ENCODE measurements at places on chromosomes 7 and 10.

GRCh38 chr10:116253716-116254115 lies 19.3 kb downstream of the GFRA1 start:
- no peak for DNase-seq

- no peak for DNase-seq
Measured at GRCh38 chr10:513393-513792, 176.1 kb downstream of the DIP2C start.

DNA sequence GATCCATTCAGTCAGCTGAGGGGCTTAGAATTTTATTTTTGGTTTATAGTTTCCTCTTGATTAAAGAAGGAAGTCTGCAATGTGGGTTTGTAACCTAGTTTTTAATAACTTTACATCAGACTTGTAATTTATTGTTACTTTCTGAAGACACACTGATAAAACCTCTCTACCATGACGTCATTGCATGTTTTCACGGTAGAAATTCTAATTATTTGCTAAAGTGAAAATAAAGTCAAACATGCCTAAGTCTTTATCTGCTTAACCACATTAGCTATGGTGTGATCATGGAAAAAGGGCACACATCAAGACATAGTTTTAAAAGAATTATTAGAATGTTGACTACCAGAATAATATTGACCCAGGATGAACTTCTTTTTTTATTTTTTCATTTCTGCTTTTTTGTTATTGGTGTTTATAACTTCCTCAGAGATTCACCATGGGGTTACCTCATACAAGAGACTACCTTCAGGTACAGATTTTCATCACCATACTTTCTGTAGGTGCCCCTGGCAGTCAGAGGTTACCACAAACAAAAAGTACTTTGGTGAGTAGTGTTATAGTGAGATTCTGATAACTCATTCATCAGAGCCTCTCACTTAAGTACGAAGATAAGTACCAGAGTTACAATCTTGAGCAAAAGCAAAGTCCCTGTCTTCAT lies 7.0 kb upstream of the PANK1 start:
- DNase-seq, result no peak

GRCh38 chr10:86691333-86692022 lies 23.2 kb downstream of the LDB3 start:
- no peak for DNase-seq

DNA sequence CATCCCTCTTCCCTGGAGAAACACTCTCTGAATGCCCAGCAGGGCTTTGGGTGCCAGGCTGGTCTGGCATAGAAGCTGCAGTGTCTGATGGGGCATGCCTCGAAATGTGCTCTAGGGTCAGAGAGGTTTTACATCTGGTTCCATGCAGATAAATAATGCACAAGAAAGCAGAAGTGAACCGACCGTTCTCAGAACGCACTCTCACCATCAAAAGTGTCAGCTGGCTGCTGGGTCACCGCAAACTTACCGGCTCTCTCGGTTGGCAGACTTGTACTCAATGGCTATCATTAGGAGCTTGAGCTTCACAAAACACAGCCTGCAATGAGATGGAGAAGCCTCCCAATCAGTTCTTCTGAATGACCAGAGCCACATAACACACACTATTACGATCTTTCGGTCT lies 610.0 kb downstream of the KCNMA1 start:
- DNase-seq, result no peak

GRCh38 chr7:70376561-70377031 lies 755.3 kb upstream of the GALNT17 start:
- DNase-seq, result no peak

DNA sequence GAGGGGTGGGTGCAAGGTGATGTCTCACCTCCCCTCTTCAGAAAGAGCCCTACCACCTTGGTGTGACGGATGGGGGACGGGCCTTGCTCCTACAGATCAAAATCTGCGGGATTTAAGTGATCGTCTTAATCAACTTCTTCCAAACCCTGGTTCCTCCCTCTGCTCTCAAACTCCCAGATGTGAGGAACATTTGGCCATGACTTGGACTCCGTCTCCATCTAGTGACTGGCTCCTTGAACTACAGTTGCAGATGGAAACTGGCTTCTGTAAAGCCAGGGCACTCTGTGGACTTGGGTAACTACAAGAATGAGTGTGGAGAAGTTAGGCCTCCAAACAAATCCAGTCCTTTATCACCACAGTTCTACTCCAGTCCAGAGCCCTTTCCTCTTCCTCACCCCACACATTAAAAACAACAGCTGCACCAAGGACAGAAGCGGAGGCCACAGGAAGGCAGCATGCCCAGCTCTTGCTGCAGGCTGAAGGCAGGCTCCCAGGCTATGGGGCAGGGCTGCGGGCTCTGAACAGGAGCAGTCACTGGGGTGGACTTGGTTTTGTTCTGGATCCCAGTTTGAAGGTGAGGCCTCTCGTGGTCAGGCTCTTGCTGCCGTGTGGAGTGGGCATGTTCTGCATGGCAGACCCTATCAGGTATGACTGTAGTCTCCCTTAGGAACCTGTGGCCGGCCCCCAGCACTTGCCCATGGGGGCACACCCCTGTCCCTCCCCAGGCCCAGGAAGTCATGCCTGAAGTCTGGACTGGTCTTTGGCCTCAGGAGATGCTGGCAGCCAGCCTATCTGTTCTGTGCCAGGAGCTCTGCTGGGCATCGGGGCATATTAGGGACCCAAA lies 79.4 kb downstream of the VWC2 start:
- peak; percentile 32 for DNase-seq

- DNase-seq, result no peak
Measured at GRCh38 chr7:121689749-121690148, 183.2 kb upstream of the PTPRZ1 start.

GRCh38 chr7:111438369-111439289 lies 123.7 kb downstream of the IMMP2L start:
- peak; percentile 32 for DNase-seq

- peak; percentile 74 for DNase-seq
Measured at GRCh38 chr10:21517134-21518031, 8.1 kb downstream of the SKIDA1 start.

GRCh38 chr10:21172930-21173801 lies 276.1 kb upstream of the NEBL start:
- DNase-seq, result peak; percentile 32

DNA sequence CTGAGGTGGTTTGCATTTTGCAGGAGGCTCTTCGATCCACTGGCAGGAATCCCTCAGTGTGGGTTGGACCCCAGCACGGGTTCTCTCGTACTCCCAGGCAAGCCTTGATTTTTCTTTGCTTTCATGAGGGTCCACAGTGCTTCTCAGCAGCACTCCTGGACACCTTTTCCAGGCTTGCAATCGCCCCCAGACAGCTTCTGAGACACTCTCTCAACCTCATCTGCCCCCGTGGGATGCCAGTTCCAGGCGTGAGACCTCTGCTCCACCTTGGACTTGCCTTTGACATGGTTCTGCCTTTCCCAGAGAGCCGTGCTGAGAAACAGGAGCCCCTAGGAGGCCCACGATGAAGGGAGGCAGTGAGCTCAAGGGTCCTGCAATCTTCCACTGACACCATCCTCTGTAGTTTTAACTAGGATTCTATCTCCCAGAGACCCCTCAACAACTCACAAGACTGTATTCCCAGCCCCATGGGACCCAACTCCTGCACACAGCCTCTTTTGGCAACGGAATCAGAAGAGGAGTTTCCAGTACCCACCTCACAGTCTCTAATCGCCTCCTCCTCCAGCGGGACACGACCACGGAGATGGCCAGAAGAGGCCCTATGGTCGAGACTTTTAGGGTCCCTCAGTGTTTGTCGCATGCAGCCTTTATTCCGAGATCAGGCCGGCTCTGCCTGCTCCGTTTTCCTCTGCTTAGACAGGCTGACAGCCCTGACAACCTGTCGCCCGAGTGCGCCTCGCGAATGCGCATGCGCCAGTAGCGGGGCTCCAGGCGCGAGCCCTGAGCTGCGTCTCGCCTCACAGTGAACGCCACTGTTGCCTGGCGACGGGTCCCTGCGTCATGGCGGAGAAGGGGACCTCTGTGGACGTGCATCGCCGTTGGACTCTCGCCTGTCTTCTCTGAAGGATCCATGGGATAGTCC lies 26.0 kb upstream of the ZNF273 start:
- DNase-seq, result peak; percentile 79

- no peak for DNase-seq
Measured at GRCh38 chr7:70504254-70504653, 627.7 kb upstream of the GALNT17 start.

DNA sequence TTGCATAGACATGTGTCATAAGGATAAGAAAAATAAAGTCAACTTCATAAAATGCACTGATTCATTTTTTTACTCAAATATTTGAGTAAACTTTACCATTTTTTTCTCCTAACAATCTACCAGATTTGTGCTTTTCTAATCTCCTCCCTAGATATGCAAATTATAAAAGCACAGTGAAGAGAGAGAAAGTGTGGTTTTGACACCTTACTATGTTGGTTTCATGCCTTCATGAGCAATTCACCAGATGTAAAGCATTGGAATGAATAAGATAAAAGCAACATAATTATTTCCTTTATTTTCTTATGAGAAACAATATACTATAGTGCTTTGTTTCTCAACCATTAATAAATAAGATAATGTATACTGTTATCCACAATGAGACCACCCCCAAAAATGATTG lies 432.5 kb upstream of the PCDH15 start:
- no peak for DNase-seq

GRCh38 chr7:101712652-101713051 lies 83.6 kb upstream of the MYL10 start:
- DNase-seq, result no peak

GRCh38 chr7:5388905-5389433 lies 34.7 kb downstream of the TNRC18 start:
- DNase-seq, result no peak

- no peak for DNase-seq
Measured at GRCh38 chr10:27547047-27547446, 42.9 kb downstream of the RAB18 start.

- DNase-seq, result no peak
Measured at GRCh38 chr10:43702213-43702935, 53.7 kb upstream of the ZNF32 start.

GRCh38 chr7:157715071-157715937 lies 378.5 kb downstream of the DNAJB6 start:
- DNase-seq, result no peak

DNA sequence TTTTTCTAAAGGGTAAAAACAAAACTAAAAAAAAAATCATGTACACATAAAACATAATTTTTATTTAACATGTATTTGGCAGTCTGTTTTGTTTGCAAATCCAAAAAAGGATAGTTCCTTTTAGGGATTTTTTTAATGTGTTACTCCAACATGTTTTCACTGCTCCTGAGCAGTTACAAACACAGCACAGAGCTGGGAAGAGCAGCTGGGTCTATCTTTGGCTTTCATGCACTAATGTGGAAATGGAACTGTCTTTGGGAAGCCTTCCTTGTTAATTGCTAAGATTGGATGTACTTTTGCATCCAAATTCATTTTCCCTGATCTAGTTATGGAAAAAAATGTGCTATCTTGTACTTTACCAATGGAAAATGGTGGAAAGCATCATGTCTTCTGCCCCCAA lies 1035.1 kb downstream of the CNTNAP2 start:
- DNase-seq, result no peak

DNA sequence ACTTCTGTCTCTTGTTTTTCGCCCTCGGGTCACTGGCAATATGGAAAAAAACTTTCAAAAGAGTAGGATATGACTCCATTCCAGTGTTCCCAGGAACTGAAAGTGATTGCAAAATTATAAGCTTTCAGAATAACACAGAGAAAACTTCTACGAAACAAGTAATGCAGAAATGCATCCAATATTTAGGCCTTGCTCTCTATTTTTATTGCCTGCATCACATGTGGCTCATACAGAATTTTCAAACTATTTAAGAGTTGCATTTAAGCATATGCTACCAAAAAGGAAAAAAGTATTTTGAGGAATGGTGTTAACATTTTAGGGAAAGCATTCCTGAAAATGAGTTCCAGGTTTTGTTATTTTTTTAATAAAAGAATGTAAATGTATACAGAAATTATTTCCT lies 228.0 kb downstream of the CACNB2 start:
- no peak for DNase-seq

DNA sequence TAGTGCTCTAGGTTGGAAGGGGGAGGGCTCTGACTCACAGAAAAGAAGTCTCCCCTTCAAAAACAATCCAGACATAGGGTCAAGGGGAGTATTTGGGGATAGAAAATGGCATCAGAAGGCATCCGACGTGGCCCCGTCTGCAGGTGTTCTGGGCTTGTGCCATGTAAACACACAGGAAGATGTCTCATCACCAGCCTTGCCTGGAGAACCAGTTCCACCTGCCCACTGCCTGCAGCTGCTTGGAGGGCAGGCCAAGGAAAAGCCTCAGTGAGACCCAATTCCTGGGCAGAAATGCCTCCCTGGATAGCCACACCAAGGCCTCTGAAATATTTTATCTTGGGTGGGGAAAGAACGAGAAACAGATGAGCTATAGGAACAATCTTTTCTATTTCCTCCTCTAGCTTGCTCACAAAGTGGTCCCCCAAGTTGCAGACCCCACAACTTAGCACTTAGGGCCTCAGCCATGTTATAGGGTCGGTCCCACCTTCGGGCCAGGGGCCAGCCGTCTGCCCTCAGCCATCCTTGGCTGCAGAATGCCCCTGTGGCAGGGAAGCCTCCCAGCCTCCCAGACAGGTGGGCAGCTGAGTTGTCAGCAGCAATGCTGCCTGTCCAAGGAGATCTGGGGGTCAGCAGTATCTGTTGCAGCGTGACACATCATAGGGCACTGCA lies 54.3 kb upstream of the ECHDC3 start:
- DNase-seq, result no peak

DNA sequence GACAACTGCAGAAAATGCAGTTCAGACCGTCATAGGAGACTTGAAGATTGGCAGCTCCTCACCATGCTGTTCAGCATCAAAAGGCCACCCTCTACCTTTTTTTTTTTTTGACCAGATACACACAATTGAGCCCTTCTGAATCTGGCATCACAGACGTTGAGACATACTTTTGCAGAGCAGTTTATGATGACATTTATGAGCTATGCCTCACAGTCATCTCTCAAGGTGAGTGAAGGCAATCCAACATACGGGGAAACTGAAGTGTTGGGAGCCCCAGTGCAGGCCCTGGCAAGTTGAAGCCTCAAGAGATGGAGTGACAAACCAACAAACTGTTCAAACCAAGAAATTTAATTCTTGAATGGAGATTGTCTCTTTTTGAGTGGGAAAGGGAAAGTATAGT lies 83.6 kb upstream of the DLX6 start:
- no peak for DNase-seq

GRCh38 chr7:4739528-4739992 lies 35.9 kb upstream of the AP5Z1 start:
- DNase-seq, result no peak

Data from AG08396 (cell line).